Aorta (tissue), 5 donors: ENCODE measurements at places on chromosomes 13 and 19.

- H3K27ac ChIP-seq = no peak overlapping the region
- no peaks in the 10 kb centered on the region for H3K36me3 ChIP-seq
- H3K4me3 ChIP-seq = no peak overlapping the region
Measured at GRCh38 chr19:22735911-22736645, 47.9 kb downstream of the ZNF99 start.

DNA sequence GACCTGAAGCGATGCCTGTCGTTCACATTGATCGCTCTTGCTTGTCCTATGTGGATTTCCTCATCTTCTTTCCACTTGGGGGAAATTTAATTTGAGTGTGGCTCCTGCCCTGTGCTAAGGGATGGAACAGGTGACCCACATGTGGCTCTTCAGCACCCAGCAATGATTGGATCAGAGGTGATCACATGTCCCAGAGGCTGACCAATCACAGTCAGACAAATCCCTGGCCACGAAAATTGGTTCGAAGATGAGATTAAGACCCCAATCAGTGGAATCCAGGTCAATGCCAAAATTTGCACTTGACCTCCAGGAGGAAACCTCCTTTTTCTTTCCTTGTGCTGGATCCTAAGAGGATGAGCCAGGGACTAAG lies 23.7 kb downstream of the AMER2 start:
- H3K27ac ChIP-seq = no peak overlapping the region
- H3K27me3 ChIP-seq = no peaks in the 10 kb centered on the region
- DNase-seq = no peak
- H3K4me1 ChIP-seq = no peaks in the 10 kb centered on the region

GRCh38 chr13:103351035-103351828 lies 285.0 kb upstream of the SLC10A2 start:
- H3K4me3 ChIP-seq = no peak overlapping the region
- no peak overlapping the region for H3K27ac ChIP-seq
- no peaks in the 10 kb centered on the region for H3K27me3 ChIP-seq
- H3K36me3 ChIP-seq = no peaks in the 10 kb centered on the region
- DNase-seq = no peak

DNA sequence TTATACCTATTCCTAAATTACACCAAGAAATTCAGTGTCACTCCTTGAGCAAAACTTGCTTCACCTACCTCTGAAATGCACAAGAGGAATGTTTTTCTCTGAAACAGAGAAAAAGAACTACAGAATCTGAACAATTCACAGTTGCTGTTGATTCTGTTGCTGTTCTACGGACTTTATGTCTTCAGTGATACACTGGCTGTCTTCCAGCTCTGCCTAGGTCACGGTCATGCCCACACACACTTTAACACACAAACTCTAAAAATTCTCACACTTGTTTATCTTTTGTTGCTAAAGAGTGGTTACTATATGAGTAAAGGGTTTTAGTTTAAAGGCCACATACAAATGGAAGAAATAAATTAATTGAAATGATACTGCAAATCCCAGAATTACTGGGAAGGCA lies 124.4 kb upstream of the SPRY2 start:
- no peaks in the 10 kb centered on the region for H3K4me1 ChIP-seq
- DNase-seq = no peak
- no peaks in the 10 kb centered on the region for H3K36me3 ChIP-seq
- H3K27ac ChIP-seq = no peak overlapping the region
- no peaks in the 10 kb centered on the region for H3K27me3 ChIP-seq
